Stimulated activated naive B cell treated with anti-CD40 and anti-IgM and Interleukin-4, amounts not matched to agents 10 μg/mL and 1 μg/mL and 100 μg/mL, for 72 hours (primary cell): ENCODE measurements at places on chromosomes 1 and 21.

- DNase-seq: no peak
Measured at GRCh38 chr1:92936865-92937264, 24.4 kb downstream of the DIPK1A start.

DNA sequence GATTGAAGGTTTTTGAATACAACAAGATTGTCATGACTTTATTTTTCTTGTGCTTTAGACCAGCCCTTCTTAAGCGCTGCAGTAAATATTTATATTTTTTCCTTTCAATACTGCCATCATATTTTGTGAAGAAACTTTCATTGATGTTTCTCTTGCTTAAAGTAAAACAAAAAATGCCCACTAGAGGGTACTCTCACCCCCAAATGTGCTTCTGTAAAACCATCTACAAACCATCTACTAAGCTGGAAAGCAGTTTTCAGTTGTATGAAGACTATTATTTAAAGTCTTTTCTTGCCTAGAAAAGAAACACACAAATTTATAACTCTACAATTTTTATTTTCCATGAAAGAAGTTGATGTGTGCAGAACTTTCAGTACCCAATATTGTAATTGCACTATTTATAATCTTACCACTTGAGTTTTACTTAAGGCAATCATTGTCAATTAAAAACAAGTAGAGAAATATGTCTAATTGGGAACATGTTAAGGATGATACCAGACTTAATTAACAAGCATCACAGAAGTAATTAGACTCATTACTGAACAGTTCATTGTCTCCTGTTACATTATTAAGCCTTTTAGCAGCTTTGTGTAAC lies 10.7 kb downstream of the LEPR start:
- no peak for DNase-seq

- no peak for DNase-seq
Measured at GRCh38 chr1:211495584-211495983, 3.6 kb upstream of the RD3 start.

DNA sequence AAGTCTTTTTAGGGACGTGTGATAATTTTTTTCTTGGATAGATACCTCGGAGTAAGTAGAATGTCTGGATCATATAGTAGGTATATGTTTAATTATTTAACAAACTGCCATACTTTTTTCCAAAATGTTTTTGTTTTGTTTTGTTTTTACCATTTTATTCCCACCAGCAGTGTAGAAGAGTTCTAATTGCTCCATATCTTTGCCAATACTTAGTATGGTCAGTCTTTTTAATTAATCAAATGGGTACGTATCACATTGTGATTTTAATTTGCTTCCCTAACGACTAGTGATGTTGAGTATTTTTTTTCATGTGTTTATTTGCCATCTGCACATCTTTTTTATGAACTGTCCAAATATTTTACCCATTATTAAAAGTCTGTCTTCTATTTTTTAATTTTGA lies 23.6 kb upstream of the KCNJ6 start:
- no peak for DNase-seq

DNA sequence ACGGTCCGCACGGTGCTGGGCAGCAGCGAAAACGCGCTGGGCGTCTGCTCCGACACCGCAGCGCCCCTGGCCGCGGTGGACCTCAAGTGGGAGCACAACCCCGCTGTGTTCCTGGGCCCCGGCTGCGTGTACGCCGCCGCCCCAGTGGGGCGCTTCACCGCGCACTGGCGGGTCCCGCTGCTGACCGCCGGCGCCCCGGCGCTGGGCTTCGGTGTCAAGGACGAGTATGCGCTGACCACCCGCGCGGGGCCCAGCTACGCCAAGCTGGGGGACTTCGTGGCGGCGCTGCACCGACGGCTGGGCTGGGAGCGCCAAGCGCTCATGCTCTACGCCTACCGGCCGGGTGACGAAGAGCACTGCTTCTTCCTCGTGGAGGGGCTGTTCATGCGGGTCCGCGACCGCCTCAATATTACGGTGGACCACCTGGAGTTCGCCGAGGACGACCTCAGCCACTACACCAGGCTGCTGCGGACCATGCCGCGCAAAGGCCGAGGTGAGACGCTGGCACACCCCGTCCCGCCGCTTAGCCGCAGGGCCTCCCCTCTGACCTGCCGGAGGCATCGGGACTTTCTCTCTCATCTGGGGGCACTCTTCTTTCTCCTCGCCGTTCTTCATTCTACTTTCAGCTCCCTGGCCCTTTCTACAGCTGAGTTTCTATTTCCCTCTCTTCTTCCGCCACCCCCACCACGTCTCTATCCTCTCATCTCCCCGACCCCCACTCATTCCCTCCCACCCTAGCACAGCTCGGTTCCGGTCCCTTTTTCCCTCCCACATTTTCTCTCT lies 1.0 kb downstream of the NPR1 start:
- DNase-seq: no peak

DNA sequence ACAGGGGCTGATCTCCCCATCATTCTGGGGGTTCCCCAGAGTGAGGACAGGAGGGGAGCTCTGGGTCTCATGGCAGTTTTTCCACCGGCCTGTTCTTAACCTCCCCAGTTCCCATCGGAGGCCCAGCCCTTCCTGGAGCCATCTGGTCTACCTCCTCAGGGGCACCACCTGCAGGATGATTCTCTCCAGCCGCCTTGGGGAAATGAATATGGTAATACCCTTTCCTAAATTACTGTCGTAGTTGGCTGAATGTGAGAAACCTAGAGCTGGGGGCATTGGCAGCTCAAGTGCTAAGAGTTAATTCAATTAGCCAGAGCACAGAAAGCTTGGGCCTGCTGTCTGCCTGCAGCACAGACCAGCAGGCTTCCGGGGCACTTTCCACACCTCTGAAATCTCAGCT lies 64.9 kb downstream of the TAS1R2 start:
- no peak for DNase-seq

- DNase-seq: no peak
Measured at GRCh38 chr21:35344582-35344981, 295.5 kb upstream of the RUNX1 start.

- peak; percentile 59 for DNase-seq
Measured at GRCh38 chr1:220770245-220770913, 16.3 kb upstream of the MTARC1 start.

GRCh38 chr1:44405798-44406736 lies 1.0 kb downstream of the RNF220 start:
- no peak for DNase-seq

- no peak for DNase-seq
Measured at GRCh38 chr21:16913010-16913409, 599.8 kb upstream of the CXADR start.

DNA sequence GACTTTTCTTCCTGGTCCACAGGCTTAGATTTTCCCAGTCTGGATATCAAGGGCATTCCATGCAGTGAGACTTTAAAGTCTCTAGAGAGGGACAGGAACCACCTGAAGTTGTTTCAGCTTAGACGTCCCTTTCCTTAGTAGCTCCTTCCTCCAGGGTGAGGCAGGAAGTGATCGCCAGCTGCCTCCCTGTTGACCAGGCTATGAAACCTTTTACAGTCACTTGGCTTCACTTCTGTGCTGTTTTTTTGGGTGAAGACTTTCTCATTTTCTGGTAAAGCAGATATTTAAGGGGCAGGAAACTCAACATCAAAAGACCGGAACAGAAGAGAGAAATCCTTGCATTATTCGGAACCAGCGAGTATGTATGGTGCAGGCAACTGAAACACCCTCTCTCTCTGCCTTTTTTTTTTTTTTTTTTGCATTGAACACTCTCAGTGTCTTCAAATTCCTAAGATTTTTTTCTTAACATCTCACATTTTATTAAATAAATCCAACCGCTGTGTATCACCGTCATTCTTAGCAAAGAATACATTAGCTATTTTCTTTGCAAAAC lies 234.6 kb upstream of the IRF2BP2 start:
- DNase-seq: no peak

DNA sequence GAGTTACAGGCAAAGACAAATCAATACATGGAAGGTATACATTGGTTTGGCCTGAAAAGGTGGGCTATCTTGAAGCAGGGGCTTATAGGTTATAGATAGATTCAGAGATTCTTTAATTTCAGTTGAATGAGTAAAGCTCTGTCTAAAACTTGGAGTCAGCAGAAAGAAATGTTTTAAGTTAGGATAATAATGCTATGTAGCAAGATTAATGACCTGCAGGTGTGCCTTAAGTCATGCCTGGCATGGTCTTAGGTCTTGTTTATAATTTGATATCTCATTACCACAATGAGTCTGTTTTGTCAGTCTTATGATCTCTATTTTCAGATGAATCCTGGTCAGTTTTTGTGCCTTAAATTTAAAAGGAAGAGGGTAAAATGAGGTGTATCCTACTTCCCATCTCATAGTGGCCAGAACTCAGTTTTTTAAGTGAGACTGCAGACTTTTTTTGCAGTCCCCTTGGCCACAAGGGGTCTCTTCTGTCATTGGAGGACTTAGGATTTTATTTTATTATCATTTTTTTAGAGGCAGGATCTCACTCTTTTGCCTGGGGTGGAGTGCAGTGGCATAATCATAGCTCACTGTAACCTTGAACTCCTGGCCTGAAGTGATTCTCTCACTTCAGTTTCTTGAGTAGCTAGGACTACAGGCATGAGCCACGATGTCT lies 21.3 kb upstream of the PGBD2 start:
- no peak for DNase-seq

DNA sequence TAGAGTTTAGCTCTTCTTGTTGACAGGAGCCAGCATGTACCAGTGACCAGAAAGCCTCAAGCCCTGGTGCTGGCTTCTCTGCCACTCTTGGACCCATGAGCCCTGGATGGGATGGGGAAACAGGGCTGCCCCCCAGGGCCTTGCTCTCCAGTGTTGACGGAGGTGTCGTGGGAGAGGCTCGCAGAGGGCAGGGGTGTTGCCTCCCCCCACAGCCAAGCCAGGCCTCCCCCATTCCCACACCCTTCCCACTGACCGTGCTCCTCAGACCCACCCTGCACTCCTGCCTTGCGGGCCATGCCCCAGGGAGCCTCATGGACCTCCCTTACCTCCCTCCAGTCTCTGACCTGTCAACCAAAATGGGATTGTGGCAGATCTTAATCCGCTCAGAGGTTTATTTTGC lies 123.8 kb upstream of the COL6A1 start:
- no peak for DNase-seq

DNA sequence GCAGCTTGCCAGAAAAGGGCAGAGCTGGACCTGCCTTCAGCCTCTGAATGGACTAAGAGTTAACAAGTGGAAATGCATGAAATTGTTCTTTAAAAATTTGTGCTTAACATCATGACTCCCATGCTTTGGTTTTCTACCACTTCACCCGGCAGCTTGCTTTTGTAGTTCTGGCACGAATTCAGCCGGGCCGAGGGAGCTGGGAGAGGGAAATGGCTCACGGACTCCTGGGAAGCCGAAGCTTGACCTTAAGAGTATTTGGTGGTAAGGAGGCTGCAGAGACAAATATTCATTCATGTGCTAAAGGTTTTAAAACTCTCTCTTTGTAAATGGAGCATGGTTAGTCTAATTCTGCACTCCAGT lies 17.2 kb upstream of the GFI1 start:
- DNase-seq: no peak

- no peak for DNase-seq
Measured at GRCh38 chr1:55073187-55073916, 34.0 kb downstream of the PCSK9 start.

- no peak for DNase-seq
Measured at GRCh38 chr1:229059671-229060539, 211.0 kb upstream of the RAB4A start.

DNA sequence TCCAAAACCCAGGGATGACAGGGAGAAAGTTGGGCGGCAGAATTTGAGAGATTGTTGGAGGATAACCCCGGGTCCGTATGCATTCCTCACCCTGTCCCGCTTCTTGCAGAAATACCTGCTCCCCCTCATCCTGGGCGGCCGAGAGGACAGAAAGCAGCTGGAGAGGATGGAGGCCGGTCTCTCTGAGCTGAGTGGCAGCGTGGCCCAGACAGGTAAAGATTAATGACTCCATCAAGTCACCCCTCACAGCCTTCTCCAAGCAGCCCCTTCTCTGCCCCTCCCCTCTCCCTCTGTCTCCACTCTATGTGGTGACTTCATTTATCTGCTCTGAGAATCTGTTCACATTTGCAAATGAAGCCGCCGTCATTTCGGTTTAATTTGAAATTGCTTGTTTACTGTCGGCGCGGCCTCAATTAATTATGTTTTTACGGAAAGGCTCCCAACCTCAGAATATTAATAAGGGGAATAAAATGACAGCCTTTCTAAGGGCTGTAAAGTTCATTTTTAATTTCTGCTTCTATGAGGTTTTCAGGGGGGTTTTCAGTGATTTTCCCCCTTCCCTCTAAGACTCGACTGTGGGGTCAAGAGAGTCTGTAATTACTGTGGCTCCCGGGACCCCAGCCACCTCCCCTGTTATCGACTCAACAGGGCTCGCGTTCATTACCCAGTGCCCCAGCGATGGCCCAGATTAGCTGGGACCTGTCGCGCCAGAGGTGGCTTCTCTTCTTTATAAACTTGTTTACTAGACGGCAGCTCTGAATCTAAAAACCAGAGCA lies 148.3 kb downstream of the PEX14 start:
- no peak for DNase-seq

DNA sequence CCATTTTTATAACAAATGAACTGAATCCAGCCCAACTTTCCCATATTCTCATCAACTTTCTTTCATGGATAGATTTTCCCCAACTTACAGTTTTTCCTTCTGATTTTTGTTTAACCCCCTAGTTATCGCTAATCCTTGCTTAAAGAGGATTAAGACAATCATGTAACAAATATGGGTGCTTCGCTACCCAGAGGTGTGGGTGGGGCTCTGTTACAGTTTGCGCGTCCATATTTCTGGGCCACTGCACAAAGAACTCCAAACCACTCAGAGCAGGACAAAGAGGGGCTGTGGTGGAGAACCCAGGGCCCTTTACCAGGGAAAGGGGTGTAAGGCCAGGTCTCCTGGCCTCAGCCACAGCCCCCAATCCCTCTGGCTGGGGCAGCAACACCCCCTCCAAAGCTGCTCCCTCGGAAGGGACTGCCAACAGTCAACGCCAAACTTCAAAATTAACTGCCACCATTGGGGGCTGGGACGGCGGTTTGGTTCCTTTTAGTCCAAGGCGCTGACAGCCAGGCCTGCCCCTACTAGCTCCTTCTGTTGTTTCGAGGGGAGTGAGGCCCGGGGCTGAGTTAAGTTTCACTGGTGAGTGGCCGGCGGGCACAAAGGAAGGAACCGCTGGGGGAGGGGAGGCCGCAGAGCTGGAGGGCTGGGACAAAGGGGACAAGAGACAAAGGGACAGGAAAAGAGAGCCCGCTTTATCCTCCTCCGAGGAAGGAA lies 27.9 kb downstream of the SSBP3 start:
- DNase-seq: no peak

- DNase-seq: no peak
Measured at GRCh38 chr1:67791261-67791660, 42.0 kb downstream of the GNG12 start.

GRCh38 chr21:34544032-34544496 lies 32.1 kb upstream of the KCNE1 start:
- peak; percentile 37 for DNase-seq
